Activated T-helper 2 cell treated with anti-CD3 and anti-CD28 coated beads, Interferon-gamma antibody, Interleukin-2, Interleukin-4, amounts not matched to agents 10 μg/mL and 5 μg/mL and 100 μg/mL, durations not matched to agents 14 hours and 24 hours and 36 hours (primary cell): ENCODE measurements at places on chromosomes 1 and 21. TPM values are rescaled to one million over a fixed set of nuclear protein-coding genes. Genes with fewer than 3 reads are reported as not detected.
A peak's percentile ranks its signal among the peaks of the same experiment; 100 is the strongest.

AMY2B gene
- 3.2 and 3.5 TPM in 2 replicates for total RNA-seq

DNA sequence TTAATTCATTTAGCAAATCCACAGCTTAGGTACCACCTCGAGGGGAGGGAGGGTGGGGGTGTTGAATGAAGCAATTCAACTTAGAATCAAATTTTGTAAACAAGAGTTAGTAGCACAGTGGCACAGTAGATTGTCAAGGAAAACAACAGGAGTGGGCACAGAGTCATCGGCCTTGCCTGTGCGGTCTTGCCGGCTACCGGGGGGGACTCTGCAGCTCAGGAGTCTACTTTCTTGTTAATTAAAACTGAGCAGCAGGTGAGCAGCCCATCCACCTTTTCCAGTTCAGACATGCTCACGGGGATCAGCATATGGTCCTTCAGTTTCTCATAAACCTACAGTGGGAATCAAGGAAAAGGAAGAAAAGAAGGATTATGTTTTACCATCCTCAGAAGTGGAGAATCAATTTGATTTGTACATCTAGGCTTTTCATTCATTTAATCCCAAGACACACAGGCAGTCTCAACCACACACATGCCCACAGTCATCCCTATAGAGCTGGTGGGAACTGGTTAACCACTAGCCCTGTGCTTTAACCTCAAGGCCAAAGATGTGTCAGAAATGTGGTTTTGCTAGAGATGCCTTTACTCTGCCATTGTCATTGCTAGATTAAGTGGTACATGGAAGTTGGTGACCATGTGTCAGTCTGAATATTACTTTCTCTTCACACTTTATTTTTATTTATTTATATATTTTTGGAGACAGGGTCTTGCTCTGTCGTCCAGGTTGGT is 45.0 kb upstream of the BCL10 start:
- no peak overlapping the region for H3K4me3 ChIP-seq
- no peak overlapping the region for H3K27ac ChIP-seq
- H3K36me3 ChIP-seq = no peaks in the 10 kb centered on the region
- peak; percentile 10 for DNase-seq
- peaks cover 69% of the 10 kb centered on the region for H3K27me3 ChIP-seq
- H3K4me1 ChIP-seq = peaks cover 18% of the 10 kb centered on the region

PRAMEF12 gene
- total RNA-seq = not detected in 2 replicates

GRCh38 chr21:38145104-38145503 is 111.7 kb upstream of the KCNJ15 start:
- DNase-seq = no peak
- no peaks in the 10 kb centered on the region for H3K36me3 ChIP-seq
- H3K4me3 ChIP-seq = no peak overlapping the region
- H3K27ac ChIP-seq = no peak overlapping the region
- H3K27me3 ChIP-seq = peaks cover 6% of the 10 kb centered on the region

PLD5 gene
- not detected in 2 replicates for total RNA-seq

HENMT1 gene
- 16.5 and 17.7 TPM in 2 replicates for total RNA-seq

DNA sequence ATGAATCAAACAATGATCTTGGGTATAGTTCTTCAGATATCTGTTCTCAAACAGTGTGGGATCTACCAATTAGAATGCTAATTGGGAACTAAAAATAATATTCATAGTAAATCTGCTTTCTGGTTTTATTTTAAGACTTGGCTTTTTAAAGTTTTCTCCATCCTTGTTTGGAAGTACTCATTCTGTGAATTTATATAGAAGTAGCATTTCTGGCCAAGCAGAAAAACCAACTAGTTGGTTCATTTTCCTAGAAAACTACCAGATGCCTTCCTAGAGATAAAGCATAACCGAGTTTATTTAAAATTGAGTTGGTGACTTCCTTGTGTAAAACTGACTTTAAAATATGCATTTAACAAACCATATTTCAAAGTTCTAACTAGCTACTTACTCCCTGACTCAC is 48.8 kb downstream of the DNM3 start:
- no peaks in the 10 kb centered on the region for H3K36me3 ChIP-seq
- H3K27ac ChIP-seq = no peak overlapping the region
- H3K4me1 ChIP-seq = no peaks in the 10 kb centered on the region
- no peaks in the 10 kb centered on the region for H3K27me3 ChIP-seq
- no peak overlapping the region for H3K4me3 ChIP-seq

DNA sequence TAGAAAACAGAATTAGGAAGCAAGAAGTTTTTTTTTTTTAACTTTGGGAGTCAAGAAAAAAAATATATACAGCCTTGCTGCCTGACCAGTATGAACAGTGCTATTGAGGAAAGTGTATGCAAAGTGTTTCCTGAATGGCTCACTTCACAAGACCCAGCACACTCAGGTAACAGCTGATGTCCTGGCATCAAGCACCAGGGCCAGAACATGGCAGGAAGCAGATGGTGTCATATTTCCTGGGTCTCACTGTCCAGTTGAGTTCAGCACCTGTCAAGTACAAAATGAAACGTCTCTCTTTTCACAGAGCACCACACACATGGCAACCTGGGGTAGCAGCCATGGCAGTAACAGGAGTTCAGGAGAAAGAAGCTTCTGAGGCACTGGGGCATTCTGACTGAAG is 372.3 kb downstream of the TTLL7 start:
- H3K36me3 ChIP-seq = no peaks in the 10 kb centered on the region
- no peaks in the 10 kb centered on the region for H3K27me3 ChIP-seq
- H3K4me1 ChIP-seq = no peaks in the 10 kb centered on the region

GBP7 gene
- total RNA-seq = not detected in 2 replicates

VASH2 gene
- 1.3 and 1.8 TPM in 2 replicates for total RNA-seq

DNA sequence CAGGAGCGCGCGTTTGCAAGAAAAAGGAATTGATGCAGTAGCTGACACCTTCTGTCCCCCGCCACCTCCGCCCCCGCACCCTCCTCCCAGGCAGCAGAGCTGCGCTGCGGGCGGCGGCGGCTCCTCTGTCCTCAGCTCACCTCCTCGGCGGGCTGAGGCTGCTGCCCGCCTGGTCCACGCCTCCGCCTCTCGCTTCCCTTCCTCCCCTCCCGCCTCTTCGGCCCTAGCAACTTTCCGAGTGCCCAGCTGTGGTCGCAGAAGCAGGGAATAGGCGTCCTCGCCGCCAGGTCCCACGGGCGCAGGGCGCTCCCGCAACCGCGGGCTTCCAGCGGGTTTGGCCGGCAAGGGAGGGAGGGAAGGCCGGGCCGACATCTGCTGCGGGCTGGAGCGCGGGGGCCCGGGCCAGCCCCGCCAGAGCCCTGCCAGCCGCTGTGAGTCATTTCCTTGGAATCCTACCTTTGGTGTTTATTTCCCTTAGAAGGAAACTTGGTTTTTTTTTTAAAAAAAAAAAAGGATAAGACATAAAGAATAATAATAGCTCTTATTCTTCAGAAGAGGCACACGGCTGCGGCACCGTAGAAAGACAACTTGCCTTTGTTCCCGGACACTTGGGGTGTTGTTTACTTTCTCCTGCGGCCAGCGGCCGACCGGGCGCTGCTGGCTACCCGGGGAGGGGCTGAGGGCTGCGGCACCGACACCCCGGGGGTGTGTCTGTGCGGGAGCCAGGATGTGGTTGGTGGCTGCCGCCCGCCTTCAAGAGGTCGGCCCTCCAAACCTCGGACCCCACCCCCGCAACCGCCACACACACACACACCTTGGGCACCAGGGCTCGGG is 1.1 kb downstream of the SERTAD4 start:
- H3K27ac ChIP-seq = no peak overlapping the region
- peaks cover 8% of the 10 kb centered on the region for H3K4me1 ChIP-seq
- peaks cover 62% of the 10 kb centered on the region for H3K27me3 ChIP-seq
- H3K4me3 ChIP-seq = no peak overlapping the region
- DNase-seq = no peak

GRCh38 chr21:17146426-17146825 is 366.4 kb upstream of the CXADR start:
- no peak for DNase-seq
- H3K27me3 ChIP-seq = no peaks in the 10 kb centered on the region
- H3K4me3 ChIP-seq = no peak overlapping the region
- H3K4me1 ChIP-seq = no peaks in the 10 kb centered on the region
- H3K36me3 ChIP-seq = no peaks in the 10 kb centered on the region

TSPAN1 gene
- 0.46 TPM in 1 of 2 replicates, not detected in the other for total RNA-seq

GCSAML gene
- total RNA-seq = 0.43 and 0.48 TPM in 2 replicates

DNA sequence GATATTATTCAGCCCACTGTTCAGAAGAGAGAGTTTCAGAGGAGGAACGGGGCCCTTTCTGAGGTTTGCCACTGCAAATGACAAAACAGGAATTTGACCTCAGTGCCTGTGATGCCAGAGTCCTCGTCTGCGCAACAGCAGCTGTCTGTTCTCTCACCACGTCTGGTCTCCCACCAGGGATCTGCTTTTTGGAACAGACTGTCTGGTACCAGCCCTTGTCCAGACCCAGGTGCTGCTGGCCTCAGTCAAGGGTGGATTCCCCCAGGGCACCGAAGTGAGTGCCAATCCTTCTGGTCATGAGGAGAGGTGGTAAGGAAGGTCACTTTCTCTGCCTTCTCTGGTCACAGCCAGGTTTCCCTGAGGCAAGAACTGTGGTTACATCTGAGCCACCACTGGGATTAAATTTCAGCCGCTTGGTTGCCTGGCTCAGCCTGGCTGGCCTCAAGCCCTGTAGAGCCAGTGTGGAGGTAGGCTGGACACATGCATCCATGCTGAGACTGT is 2.3 kb upstream of the BCAN start:
- H3K27me3 ChIP-seq = peaks cover 61% of the 10 kb centered on the region
- no peak for DNase-seq
- H3K27ac ChIP-seq = no peak overlapping the region
- peaks cover 19% of the 10 kb centered on the region for H3K4me1 ChIP-seq
- no peak overlapping the region for H3K4me3 ChIP-seq
- no peaks in the 10 kb centered on the region for H3K36me3 ChIP-seq

DNA sequence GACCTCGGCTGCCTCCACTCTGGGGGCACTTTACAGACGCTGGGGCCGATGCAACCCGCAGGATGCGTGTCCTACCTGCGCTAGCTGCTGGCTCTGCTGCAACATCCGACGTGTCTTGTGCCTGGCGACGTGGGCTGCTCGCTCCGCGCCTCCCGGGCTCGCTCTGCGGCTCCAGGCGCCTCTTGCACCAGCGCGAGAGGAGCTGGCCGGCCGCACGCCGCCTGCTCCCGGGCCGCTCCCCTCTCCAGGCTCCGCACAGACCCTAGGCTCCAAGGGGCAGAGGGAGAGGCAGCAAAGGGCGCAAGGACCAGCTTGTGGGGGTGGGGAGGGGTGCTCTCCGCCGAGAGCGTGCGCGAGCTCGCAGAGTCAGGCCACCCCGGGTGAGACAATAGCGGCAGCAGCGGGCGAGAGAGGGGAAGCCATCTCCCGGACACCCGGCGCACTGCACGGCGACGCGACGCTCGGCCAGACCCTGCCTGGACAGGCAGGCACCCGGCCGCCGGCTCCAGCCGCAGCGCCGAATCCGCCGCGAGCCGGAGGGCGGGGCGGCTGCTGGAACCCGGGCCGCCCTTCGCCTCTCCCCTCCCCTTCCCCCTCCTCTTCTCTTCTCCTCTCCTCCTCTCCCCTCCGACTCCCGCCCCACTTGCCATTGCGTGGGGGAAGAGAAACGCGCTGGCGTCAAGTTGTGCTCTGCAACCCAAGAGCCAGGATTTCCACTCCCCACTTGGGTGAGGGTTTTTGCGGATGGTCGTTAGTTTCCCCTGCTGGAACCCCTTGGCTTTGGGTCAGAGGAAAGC is at the start of gene PIK3C2B:
Gene PIK3C2B, minus strand, starts transcription at position 525 of the 797 bp plus-strand sequence. CDS start 25,003 bp downstream, outside the sequence.
- H3K27ac ChIP-seq = peak within 1 kb of the TSS; percentile 93
- no peaks in the 10 kb centered on the region for H3K36me3 ChIP-seq
- peak within 1 kb of the TSS; percentile 95 for H3K4me3 ChIP-seq
- DNase-seq = peak; percentile 62

DNA sequence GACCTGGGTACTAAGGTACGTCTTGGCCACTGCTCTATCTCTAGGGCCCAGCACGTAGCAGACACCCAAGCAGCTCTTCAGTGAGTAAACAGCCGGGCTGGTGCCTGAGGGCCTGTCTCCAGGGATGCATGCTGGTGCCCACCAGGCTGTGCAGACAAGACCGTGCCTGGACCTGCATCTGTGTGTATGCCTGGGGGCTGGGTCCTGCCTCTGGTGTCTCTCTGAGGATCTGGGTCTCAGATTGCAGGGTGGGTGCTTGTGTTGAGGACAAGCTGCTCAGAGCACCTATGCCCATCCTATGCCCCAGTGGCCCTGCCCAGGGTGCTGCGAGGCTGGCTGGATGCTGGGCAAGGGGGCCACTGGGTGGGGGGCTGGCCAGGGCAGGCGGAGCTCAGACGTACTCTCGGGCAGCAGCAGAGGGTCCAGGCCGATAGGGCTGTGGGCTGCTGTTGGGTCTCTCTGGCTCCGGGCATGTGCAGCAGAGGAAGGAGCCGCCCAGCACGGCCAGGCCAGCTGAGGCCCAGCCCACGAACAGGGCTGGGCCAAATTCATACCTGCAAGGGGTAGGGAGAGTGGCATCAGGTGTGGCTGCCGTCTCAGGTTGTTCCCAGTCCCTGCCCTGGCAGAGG is 4.4 kb downstream of the CLDN19 start:
- no peak overlapping the region for H3K4me3 ChIP-seq
- peaks cover 7% of the 10 kb centered on the region for H3K4me1 ChIP-seq
- H3K27ac ChIP-seq = no peak overlapping the region
- no peaks in the 10 kb centered on the region for H3K36me3 ChIP-seq
- H3K27me3 ChIP-seq = no peaks in the 10 kb centered on the region

GRCh38 chr1:178551307-178551706 is 38.4 kb downstream of the TEX35 start:
- H3K36me3 ChIP-seq = no peaks in the 10 kb centered on the region
- H3K4me3 ChIP-seq = no peak overlapping the region
- no peaks in the 10 kb centered on the region for H3K27me3 ChIP-seq
- H3K27ac ChIP-seq = no peak overlapping the region
- no peak for DNase-seq
- no peaks in the 10 kb centered on the region for H3K4me1 ChIP-seq

SLC26A9 gene
- total RNA-seq = not detected in 2 replicates

PADI1 gene
- total RNA-seq = not detected in 2 replicates

GRCh38 chr1:62977366-62977765 is 193.4 kb downstream of the ATG4C start:
- peaks cover 6% of the 10 kb centered on the region for H3K27me3 ChIP-seq
- no peaks in the 10 kb centered on the region for H3K36me3 ChIP-seq
- H3K4me1 ChIP-seq = no peaks in the 10 kb centered on the region

DNA sequence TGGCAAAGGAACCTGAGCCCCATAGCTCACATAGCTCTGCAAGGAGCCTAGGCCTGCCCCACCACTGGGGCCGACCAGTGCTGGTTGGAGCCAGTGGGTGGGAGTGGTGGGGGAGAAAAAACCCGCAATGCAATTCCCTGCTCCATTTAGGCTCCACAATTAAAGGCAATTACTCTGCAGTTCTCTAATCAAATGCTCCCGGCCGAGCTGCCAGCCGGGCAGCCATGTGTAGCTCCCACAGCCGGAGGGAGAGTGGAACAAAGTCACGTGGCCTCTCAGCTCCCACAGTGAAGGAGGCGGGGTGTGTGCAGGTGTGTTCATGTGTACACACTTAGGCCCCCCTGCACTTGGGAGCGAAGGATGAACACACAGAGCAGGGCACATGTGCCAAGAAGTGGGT is 81.6 kb downstream of the KIRREL1 start:
- no peak overlapping the region for H3K27ac ChIP-seq
- no peak for DNase-seq
- no peak overlapping the region for H3K4me3 ChIP-seq
- H3K36me3 ChIP-seq = no peaks in the 10 kb centered on the region
- no peaks in the 10 kb centered on the region for H3K27me3 ChIP-seq
